ENCODE measurements at places on chromosomes 7 and 10.

DNA sequence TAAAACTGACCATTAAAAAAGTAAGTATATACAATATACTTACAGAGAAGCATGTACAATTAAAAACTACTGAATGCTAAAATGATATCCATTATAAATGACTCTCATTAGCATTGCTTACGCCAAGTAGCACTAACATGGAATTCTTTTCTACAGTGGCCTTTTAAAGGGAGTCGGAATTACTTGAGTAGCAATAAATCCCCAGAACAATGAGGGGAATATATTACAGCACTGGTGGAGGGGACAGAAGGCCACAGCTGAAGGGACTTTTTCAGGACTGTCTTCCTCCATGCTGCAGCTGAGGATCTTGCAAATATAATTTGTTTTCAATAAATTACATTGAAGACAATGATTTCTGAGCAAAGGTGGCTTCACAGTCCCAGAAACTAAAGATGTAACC is 97.0 kb downstream of the ALOX5 start:
- DNase-seq = no peak

DNA sequence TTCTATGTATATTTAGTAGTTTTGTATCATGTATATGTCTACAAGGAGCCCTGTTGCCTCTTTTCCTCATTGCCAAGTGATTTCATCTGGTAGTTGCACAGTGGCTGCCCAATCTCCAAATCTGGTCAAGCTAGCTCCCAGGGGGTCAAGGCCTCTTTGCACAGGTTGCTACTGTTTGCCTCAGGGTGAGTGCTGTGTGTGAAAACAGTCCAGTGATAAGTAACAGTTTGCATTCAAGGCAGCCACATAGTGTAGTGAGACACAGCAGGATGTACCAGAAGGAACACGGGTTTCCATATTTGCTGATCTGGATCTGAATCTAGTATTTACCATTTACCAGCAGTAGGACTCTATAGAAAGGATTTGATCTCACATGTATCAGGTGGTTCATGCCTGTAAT is 13.3 kb upstream of the EPC1 start:
- peak; percentile 16 for DNase-seq

GRCh38 chr7:124764051-124764846 is 1.3 kb downstream of the GPR37 start:
- DNase-seq = no peak

GRCh38 chr10:5198386-5198785 is 1.7 kb downstream of the AKR1C4 start:
- DNase-seq = no peak

DNA sequence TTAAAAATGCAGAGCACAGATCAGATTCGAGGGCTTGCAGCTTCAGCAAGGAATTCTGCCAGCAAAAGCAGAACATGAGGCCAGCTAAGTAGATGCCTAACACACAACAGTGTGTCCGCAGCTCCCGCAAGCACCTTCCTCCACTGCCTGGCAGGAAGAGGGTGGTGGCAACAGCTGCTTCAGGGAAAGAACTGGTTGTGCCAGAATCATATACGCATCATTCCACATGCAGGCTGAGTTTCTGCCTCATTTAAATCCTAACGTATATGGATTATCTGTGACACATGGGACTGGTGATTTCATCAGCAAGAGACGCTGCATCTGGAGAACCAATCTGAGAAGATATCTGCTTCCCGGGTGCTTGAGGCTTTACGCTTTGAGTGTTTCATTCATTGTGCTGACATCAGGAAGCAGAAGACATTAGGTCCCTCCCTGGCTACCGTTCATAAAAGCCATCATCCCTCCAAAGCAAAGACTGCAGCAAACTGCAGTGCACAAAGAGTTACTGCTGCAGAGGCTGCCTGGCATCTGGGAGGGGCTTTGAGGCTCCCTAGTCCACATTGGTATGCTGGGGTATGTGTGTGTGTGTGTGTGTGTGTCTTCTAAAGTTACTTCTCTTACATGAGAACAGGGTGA is 78.8 kb downstream of the FAM13C start:
- DNase-seq = no peak

- no peak for DNase-seq
Measured at GRCh38 chr10:13839430-13839990, 252.7 kb downstream of the PRPF18 start.

GRCh38 chr10:74177140-74177677 is 26.2 kb downstream of the ADK start:
- peak; percentile 30 for DNase-seq

DNA sequence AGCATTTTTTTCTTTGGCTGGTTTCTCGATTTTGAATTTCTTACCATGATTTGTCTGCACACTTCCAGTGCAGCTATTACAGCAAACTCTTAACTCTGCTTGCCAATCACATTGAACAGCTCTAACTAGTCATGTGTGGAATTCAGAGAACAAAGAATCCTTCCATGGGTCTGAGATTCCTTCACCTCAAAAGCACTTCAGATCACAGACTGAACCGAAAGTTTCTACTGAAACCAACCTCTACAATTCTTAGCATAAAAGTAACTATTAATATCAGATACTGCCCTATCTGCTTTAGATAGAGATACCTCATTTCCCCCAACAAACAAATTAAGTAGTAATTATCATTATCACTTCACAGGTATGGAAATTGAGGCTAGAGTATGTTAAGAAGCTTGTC is 56.5 kb upstream of the SP4 start:
- no peak for DNase-seq

DNA sequence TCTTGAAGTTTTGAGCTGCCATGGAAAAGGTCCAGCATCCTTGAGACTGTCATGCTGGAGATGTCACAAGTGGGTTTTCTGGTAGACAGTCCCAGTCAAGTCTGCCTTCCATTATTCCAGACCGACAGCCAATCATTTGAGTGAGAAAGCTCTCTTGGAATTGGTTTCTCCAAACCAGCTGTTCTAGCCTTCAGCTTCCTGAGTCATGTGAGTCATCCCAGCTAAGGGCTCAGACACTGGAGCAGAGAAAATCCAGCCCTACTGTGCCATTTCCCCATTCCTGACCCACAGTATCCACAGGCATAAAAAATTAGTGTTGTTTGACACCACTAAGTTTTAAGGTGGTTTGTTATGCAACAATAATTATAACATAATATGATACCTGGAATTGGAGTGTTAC is 219.0 kb downstream of the ADRA2A start:
- DNase-seq = no peak

- peak; percentile 90 for DNase-seq
Measured at GRCh38 chr10:117968354-117969182, 78.2 kb downstream of the RAB11FIP2 start.

- no peak for DNase-seq
Measured at GRCh38 chr7:8111282-8111960, 142.8 kb downstream of the GLCCI1 start.

- DNase-seq = no peak
Measured at GRCh38 chr10:86744067-86744725, 12.2 kb upstream of the BMPR1A start.

DNA sequence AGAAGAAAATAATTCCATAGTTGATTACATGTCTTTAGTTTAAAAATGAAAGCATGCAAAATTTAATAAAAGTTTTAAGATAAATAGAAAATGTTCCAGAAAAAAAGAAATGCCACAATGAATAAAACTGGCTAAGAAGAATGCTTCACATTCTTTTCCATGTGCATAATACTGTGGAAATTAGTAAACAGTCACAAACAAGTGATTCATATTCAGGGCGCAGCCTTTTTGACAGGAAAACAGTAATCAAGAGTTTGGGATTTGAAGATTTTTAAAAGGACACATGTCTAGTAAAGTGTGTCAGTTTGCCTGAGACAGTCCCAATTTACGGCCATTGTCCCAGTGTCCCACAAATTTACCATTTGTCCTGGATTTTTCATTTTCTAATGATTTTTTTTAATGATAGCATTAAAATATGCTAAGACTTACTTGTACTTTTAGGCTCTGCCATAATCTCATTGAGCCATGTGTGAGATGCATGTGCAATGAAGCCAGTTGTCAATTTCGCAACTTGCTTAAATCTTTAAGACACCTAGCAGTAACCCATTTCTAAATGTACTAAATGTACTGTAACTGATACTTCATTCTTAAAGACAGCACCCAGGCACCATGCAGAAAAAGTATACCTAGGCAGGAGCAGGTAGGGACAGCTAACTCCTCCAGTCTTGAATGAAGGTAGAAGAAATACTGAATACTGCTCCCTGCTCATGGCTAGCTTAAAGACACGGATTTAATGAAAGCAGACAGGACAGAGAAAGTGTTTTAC is 46.9 kb downstream of the ZNF438 start:
- DNase-seq = no peak

- no peak for DNase-seq
Measured at GRCh38 chr10:14601872-14602725, 172.6 kb downstream of the FAM107B start.

- DNase-seq = no peak
Measured at GRCh38 chr7:57400531-57401155, 49.3 kb upstream of the ZNF716 start.

GRCh38 chr7:79090543-79090942 is 362.9 kb downstream of the MAGI2 start:
- DNase-seq = no peak

DNA sequence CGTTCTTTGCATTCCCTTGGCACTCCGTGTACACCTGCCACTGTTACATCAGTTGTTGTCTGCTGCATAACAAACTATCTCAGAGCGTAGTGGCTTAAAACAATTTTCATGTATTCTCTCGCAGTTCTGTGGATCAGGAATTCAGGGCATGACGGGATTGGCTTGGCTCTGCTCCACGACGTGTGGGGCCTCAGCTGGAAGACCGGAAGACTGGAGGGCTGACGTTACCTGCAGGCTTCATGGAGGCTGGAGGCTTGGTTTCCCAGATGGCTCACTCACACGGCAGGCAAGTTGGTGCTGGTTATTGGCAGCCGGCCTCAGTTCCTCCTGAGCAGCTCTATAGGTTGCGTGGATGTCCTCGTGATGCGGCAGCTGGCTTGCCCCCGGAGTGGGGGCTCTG is 25.5 kb downstream of the NYAP1 start:
- DNase-seq = no peak

DNA sequence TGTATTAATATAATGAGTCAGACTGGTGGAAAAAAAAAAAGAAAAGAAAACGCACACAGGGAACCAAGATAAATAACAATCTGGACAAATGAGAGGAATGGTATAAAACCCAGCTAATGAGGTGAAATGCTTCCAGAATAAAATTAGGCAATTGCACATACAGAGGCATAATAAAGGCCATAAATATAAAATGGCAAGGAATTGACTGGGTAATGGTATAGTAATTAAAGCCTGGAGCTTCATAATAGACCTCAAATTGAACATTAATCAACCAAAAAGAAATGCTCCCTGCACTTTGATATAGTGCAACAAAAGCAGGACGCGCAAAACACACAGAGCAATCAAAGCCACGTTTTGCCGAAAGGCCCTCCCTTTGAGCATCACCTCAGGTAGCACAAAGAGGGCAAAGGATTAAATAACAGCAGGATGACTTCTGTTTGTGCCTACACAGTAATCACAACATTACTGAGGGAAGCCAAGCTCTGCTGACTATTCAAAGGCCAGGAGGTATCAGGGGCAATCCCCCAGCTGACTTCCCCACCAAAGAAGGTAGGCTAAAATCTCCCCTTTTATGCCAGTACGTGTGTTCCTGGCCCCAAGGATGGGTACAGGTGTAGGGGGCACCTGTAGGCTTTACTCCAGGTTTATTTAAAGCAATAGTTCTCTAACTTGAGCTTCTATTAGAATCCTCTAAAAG is 343.7 kb downstream of the ELMO1 start:
- DNase-seq = peak; percentile 90

DNA sequence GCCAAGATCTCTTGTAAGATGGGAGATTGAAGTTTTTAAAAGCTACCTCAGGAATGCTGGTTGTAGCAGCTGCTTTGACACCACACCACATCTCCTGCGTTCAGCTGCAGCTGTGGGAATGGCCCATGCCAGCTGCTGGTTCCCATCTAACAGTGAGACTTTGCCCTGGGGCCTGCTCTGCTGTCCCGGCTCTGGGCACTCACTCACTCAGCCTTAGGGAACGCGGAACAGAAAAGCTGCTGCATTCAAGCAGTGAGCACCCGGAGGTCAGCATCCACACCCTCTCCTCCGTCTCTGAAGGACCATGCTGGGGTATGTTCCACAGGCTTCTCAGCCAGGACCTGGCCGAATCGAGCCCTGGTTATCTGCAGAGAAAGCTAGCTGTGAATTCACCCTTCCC is 197.1 kb upstream of the CXCL12 start:
- DNase-seq = no peak

DNA sequence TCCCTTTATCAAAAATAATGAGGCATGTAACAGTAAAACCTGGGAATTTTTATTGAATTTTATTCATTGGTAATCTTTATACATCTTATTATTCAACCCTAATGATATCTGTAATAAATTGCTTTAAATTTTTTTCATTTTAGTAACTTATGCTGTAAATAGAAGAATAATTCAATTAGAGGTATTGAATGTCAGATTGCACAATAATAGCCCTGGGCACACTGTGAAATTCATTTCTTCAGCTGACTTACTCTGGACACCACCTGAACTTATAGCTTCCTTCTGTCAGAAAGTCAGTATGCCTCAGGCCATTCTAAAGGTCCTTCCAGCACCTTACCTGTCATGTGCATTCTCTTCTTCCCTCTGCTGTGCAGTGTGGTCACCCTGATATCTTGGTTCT is 59.2 kb downstream of the ADAM22 start:
- no peak for DNase-seq

DNA sequence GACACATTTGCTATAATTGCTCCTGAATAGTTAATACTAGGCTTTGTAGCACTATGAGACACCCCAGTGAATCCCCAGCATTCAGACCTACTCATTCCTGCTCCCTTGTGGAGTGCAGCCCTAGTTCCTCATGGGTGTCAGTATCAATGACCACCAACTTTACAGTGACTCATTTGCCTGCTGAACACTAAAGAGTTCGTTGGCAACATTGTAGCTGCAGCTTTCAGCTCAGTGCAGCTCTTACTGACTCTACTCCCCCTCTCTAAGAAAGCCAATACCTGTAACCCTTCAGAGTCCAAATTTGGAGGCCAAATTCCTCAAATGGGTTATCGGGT is 127.1 kb upstream of the MTPN start:
- no peak for DNase-seq

DNA sequence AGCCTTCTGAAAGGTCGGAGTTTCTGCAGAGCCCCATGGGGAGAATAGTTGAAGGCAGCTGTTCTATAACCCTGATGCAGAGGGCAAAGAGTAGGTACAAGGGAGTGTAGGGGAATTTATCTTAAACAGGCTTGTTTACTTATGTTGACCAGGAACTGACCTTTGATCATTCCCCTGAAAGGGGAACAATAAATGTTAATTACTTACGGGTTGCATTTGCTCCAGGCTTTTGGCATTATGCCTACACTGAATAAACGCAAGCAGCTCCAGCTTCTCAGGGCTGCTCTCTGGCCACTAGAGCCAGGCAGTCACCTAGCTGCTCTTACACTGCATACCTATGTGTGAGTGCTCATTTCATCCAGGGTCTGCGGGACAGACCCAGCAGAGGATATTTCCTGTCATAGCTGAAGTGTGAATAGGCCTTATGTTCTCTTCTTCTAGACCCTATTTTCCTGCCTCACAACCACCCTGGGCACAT is 26.9 kb upstream of the ABCA13 start:
- DNase-seq = no peak

DNA sequence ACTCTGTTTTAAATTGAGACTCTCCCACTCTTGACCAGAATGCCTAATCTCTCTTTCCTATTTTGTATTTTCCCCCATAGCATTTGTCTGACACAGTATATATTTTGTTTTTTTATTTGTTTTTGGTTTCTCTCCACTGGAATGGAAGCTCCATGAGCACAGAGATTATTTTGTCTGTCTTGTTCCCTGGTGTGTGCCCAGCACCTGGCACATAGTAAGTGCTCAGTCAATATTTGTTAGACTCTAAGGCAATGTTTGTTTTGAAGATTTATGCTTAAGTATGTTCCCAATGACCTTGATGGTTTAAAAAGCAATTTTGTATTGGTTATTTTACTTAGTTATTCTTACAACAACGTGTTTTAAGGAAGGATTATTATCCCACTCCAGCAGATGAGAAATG is 201.8 kb downstream of the DYNC1I1 start:
- no peak for DNase-seq
